Suppressor macrophage treated with lipopolysaccharide for 1 hour (primary cell): ENCODE measurements at places on chromosomes 2 and 18.

- DNase-seq, result peak; percentile 57
These were observed 49.2 kb downstream of the MYOM1 start for GRCh38 chr18:3170441-3171161.

GRCh38 chr18:3297025-3297984 lies 35.4 kb downstream of the MYL12B start:
- DNase-seq, result peak; percentile 87

DNA sequence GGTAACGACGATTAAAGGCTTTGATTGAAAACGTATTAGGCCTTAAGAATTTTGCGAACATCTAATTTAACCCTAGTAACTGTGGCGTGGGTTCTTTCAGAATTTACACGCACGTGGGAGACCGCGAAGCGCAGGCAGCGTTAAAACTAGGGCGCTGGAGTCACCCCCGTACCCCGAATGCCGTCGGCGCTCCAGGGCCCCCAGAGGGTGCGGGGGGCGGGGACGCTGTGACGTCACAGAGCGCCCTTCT lies 673 bp upstream of the SMCHD1 start:
- DNase-seq, result no peak

DNA sequence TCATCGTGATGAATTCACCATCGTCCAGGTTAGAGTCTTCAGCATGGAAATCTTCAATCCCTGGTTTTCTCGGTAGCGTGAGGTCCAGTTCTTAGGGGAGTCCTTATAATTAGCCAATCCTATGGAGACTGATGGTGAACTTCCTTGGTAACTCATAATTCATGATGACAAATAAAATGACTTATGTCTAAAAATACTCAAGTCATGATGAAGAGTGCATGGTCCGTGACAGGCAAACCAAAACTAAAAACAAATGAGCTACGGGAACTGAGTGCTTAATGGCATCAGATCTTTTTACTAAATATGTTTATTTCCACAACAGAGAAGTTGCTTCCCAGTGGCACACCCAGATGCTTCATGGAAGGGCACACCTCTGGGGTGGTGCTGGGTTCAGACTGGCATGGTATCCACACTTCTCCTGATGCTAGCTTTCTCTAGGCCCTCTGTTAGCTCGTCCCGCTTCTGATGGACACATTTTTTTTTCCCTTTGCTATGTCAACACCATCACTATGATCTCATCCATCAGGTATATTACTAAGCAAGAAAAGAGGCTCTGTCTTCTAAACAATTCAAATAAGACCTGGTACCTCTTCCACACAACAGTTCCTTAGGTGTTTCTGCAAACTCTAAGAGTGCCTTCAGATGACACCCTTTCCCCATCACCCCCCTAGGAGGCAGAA lies 92.8 kb upstream of the NEDD4L start:
- no peak for DNase-seq

DNA sequence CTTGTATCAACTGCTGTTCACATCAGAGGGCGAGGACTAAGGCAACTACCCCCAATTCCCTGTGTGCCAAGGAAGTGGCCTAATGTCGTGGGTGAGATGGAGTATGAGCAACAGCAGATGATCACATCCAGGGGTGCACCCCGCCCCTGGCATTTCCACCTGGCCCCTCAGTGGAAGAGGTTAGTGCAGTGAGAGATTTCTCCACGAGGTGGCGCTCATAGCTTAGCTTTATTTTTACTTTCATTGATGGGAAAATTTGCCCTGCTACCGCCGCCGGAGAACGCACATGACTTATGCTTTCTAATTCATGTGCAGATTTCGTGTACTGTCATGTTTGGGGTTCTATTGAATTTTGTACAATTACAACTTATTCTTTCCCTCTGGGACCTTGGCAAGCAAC lies 470.6 kb upstream of the MEX3C start:
- peak; percentile 55 for DNase-seq

GRCh38 chr18:41681138-41681880 lies 273.7 kb upstream of the PIK3C3 start:
- no peak for DNase-seq

DNA sequence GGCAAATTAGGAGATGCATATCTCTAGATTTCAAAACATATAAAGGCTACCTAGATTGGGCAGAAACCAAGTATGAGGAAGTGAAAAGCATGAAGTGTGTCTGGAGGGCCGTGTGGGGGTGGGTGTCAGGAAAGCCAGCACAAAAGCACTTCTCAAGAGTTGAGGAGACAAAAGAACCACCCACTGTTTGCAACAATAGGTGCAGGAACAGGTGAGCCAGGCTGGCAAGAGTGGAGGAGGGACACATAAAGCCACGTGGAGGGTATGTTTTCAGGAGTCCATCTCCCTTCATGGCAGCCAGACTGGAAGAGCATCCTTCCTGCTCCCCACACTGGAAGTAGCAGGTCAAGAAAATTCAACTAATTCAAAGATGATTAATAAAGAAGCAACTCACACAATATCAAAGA lies 96.4 kb downstream of the CERS6 start:
- peak; percentile 35 for DNase-seq

DNA sequence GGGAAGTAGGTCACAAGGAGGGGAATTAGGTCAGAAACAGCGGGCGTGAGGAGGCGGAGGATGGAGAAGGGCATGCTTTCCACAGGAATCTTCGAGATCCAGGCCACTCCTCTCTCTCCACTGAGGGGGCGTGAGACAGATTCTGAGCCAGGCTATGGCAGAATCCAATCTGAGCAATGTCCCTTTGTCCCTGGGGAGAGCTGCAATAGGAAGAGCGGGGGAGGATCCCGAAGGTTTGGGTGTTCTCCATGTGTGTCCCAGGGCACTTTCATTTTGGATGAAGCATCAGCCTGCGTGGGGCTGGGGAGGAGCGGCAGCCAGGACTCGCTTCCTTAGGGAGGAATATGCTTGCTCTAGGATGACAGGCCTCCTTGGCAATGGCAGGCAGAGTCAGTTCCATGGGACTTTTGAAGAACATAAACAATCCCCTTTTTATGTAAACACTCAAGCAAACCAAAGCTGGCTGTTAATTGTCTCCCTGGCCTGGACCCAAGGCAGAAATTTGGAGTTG lies 84.0 kb downstream of the LIPG start:
- DNase-seq, result peak; percentile 43

DNA sequence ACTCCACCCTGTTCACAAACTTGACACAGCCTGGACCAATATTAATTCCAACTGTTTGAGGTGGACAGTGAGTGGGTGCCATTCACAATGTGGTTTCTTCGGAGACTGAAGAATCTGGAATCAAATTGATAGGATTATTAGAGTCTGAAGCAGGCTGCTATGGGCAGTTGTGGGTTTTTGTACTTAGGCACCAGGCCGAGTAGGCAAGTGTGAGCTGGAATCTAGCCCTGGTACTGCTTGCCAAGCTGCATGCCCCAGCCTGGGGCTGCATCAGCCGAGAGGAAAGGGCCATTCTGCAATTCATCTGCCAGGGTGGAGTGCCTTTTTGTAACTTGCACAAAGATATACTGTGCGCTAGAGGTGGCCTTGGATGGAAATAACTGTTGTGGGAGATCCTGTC lies 654.7 kb upstream of the FANCL start:
- no peak for DNase-seq

GRCh38 chr2:178529194-178529593 lies 48.9 kb downstream of the PLEKHA3 start:
- no peak for DNase-seq

- DNase-seq, result no peak
These were observed 402.9 kb upstream of the PKDCC start for GRCh38 chr2:41644936-41645335.

- DNase-seq, result no peak
These were observed 9.7 kb downstream of the UCN start for GRCh38 chr2:27298391-27299080.

- peak; percentile 18 for DNase-seq
These were observed 47.3 kb upstream of the SERPINE2 start for GRCh38 chr2:224086226-224086914.

DNA sequence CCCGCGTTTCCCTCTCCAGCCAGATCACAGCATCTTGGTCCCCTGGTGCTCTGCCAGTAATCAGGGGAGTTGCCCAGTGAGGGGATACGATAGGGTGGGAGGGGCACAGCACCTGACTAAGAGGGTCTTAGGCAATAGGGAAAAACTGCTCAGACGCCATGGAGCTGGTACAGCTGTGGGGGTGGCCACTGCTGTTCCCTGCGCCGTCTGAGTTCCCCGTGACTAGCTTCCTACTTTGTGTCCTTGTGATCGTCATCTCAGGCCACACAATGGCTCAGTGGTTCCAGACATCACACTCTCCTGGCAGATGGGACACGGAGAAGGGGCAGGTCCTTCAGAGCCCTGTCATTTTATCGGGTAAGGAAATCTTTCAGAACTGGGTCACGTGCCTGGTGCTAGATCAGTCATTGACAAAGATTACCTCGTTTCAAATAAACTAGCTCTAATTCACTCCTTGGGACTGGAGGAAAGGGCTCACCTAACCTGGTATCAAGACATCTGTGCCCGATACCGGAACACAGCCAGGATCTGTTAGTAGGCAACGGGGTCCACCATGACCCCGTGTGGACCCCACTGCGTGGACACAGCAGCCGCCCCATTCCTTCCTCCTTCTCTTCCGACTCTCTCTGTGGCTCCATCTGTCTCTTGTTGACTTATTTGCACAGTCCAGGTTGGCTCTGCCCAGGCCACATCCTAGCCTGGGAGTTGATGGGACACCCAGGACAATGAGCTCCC lies 101.6 kb downstream of the PTGR3 start:
- DNase-seq, result no peak

DNA sequence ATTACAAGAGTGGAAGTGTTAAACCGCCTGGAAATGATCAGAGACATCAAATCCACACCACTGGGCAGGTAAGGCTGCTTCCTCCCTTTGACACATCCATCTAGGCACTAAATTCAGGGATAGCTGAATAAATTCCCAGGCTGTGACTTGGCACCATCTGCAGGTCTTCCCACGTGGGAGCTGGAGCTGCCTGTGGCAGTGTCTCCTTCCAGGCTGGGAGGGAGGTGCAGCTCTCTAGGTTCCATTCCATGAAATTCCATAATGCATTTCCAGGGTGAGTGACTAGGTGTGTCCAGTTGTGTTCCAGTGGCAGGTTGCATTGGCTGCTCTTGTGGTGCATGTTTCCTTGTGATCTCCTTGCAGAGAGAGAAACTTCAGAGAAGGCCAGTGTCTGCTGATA lies 188.9 kb upstream of the CXCR4 start:
- DNase-seq, result no peak

DNA sequence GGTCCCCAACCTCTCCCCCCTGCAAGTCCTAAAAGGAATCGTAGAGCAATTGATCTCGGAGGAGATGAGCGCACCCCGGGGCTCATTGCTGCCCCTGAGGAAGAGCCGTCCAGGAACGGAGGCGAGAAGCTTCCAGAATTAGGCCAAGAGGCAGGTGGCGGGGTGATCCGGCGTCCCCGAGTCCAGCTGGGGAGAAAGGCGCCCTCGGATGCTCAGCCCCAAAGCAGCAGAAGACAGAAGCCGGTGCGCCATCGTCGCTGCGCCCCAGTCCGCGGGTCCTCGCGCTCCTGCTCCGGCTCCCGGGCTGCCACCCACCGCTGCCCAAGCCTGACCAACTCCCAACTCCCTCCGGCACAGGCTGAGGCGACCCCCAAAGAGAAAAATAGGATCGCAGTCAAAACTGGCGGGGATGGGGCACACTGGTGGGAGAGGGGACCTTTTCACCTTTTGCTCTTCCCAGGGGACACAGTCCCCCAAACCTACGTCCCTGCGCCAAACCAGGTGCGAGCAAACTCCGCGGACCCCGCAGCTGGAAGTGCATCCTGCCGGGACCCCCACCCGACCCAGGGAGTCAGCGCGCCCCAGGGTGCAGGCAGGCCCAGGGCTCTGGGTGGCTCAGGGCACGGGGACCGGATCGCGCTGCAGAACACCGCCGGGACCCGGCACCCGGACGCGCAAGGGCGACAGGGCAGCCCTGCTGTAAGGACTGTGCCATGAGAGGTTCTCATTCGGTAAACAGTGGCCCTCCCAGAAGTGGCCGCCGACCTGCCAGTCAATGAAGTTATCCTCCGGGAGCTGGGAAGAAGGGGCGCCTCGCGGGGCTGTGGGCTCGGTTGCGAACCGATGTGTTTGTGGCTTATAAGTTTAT lies 8.4 kb upstream of the MEIS1 start:
- no peak for DNase-seq

- DNase-seq, result no peak
These were observed 2.1 kb upstream of the HES6 start for GRCh38 chr2:238241970-238242369.

DNA sequence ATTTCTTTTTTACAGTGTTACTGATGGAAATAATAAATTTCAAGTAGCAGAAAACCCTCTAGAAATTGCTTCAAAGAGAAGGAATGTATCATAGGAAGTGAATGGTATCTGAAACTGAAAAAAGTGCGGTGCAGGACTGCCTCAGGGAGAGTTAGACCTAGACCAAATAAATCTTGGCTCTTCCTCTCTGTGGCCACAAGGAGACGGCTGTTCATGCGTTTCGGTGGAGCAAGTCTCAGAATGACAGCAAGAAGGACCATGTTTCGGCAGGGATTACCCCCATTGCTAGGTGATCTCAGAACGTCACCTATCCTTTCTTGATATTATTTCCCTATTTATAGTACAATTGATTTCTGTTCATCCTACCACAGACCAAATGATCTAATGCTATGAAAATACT lies 522.3 kb downstream of the SOX11 start:
- no peak for DNase-seq

DNA sequence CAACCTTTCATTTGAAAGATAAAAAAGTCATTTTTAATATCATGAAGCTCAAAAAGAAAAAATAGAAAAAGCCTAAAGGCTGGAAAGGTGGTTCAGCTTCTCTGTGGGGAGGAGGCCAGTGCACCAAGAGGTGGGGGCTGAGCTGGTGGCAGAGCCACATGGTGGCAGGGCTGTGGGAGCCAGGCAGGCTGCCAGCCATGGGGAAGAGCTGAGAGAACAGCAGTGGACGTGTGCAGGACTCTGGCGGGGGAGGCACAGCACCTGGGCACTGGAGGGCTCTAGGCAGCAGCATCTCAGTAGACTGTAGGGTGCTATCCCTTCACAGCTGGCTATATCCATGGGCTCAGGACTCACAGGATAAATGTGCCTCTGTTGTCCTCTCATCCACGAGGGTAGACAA lies 47.8 kb downstream of the STK25 start:
- no peak for DNase-seq

- no peak for DNase-seq
These were observed 118.2 kb upstream of the IL1R2 start for GRCh38 chr2:101873543-101873942.

- no peak for DNase-seq
These were observed 206.5 kb downstream of the PRKCE start for GRCh38 chr2:45857867-45858520.

DNA sequence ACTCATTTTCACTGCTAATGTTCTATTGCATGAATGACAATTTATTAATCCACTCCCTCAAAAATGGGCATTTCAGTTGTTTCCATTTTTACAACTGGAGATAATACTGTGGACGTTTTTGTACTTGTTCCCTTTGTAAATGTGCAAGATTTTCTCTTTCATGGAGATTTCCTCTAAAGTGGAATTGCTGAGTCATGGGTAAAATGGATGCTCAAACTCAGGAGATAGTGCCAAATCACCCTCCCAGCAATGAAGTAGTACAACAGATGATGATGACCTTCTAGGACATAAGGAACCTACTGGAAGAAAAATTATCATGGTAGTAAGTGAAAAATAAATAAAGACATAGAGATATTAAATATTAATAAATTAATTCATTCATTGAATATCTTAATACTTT lies 460.8 kb upstream of the CHST9 start:
- no peak for DNase-seq
